Iris pigment epithelial cell (primary cell): ENCODE measurements at places on chromosomes 13 and 19.

DNA sequence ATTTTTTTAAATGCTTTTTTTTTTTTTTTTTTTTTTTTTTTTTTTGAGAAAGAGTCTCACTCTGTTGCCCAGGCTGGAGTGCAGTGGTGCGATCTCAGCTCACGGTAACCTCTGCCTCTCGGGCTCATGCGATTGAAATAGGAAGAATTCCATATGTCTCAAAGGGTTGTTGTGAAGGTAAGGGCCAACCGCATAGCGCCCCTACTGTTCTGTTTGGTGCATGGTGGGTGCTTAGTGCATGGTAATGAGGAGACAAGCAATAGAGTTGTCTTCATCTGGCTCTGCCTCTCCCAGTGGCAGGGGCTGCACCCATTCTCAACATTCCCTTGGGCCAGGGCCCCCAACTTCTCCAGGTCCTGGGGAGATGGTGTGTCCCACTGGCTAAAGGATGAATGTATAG, 68.7 kb downstream of the RASL11A start:
- DNase-seq = peak; percentile 49

DNA sequence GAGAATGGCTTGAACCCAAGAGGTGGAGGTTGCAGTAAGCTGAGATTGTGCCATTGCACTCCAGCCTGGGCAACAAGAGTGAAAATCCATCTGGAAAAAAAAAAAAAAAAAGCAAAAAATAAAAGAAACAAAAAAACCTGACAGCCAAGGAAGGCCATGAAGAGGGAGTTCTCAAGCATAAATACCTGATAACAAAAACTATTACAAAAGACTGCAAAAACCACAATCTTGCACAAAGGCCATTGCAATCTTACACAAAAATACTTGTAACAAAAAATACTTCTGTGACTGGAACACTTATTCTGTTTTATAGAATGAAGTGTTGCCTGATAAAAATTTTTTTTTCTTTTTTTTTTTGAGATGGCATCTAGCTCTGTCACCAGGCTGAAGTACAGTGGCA, 61.5 kb upstream of the TSC22D1 start:
- no peak for DNase-seq

DNA sequence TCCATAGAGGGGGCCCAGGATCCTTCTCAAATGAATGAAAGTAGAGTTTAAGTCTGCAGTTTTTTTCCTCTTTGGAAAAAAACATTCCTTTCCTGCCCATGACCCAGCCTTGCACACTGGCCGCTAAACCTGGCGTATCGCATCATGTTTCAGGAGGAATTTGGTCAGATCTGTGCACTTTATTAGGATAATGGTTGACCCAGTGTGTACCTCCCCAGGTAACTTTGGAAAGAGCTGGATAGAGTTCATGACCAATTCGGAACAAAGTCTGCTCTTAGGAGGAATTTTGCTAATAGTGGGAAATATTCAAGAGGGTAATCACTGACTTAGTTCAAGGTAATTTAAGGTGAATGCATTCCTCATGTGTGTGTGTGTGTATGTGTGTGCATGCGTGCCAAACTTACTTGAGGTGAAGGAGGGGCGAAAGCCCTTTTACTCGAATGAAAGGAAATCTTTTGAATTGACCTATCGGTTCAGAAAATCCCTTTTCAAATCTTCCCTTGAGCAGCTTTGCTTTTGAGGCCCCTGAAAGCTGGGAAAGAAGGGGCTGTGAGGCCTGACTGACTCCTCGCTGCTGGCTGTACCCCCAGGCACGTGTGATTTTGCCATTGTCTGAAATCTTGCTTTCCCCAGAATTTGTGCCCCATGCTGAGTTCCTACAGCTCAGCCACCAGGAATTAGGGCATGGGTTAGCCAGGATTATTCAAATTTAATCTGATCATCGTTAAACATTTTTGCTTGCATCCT, 46.3 kb downstream of the SIPA1L3 start:
- DNase-seq = peak; percentile 45

DNA sequence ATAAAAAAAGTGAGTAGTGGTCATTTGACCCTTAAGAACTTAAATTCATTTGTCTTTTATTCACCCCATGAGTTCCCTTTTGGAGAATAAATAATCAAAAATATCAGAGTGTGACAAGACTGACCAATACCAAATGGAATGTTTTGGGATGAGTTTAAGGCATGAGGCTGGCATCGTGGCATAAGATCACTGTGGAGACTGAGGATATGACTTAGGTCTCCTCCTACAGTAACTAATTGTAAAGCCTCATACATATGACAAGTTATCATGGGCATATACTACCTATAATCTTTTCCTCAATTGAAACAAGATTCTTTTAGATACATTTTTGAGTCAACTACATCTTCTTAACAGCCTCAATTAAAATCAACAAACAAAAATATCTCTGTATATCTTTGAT, 782.0 kb downstream of the SLITRK1 start:
- no peak for DNase-seq

DNA sequence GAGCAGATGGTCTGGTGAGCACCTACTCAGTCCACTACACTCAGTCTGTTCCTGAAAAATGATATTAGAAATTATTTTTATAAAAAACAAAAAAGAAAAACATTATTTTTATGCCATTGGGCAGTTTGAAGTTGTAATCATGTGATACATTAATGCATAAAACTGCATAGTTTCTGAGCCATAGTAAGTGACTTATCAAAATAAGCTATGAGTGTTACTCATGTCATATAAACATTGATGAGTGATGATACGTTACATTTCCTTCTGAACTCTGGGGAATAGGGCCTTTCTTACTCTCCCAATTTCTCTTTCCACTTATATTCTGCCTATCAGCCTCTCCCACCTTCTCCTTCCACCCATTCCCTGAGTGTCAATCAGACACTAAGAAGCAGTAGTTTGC, 8.9 kb downstream of the ZNF805 start:
- peak; percentile 9 for DNase-seq

GRCh38 chr13:63643543-63643942, 2227.9 kb upstream of the PCDH20 start:
- DNase-seq = peak; percentile 11

GRCh38 chr13:42284068-42284467, 12.1 kb downstream of the AKAP11 start:
- DNase-seq = no peak

GRCh38 chr19:41303954-41304353, 6.0 kb upstream of the CCDC97 start:
- no peak for DNase-seq

GRCh38 chr19:50230379-50231351, 27.2 kb downstream of the MYH14 start:
- DNase-seq = no peak

DNA sequence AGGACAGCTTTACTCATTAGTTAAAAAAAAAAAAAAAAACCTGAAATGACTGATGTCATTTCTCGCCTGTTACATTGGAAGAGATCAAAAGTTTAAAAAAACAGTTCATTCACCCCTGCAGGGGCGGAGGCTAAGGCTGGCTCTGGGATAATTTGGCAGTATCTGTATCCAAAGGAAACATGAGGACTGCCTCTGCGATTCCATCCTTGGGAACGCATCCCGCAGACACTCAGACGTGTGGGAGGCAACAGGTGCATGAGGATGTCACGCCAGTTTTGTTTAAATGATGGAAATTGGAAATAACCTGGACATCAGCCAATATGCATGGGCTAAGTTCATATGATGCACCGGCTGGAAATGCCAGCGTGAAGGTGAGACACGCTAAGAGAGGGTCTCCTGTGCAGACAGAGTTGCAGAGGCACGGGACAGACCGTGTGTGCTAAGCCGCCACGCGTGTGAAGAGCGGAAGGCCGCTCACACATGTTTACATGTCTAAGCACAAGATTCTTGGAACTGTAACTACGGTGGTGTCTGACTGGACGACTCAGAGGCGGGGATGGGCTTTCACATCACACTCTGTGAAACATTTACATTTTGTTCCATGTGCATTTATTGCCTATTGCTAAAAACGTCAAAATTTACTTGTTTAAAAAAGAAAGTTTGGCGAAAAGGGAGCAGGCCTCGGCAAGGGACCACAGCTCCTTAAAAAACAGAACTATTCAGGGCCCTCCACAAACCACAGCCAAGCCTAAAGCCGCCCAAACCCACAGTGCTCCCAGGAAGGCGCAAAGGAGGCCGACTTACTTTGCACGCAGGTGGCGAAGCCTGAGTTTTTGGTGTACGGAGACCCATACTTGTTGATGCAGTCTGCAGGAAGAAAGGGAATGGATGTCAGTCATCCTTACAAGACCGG, 17.9 kb downstream of the GAS6 start:
- no peak for DNase-seq

DNA sequence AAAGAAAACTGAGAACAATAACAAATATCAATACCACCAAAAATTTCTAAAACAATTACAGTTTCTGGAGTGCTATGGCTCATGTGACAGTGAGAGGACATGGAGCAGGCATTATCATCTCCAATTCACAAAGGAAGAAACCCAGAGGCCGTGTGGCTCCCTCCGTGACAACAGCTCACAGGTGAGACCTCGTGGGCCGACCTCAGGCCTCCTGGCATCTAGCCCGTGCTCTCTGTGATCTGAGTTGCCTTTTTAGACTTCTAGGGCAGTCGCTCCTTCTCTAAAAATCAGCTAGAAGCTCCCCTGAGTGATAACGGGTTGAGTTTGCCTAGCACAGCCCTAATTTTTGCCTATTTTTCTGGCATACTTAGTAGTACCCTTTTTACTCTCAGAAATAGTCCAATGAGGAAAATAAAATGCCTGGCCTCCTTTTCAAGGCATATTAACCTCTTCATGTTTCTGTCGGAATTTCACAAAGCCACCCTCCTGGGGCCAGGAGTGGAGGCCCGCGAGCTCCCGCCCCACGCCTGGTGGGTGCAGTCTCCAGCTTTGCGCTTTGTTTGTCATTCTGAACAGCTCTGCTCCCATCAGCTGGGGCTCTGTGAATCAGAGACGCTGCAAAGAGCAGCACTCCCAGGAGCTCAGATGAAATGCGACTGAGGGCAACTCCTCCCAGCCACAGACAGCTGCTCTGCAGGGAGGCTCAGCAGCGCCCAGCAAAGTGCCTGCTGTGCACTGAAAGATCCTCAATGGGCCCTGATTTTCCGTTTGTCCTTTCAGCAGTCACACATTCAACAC, 292.5 kb downstream of the UQCRFS1 start:
- DNase-seq = no peak
